ENCODE measurements at places on chromosomes 1 and 21. TPM values are rescaled to one million over a fixed set of nuclear protein-coding genes. Genes with fewer than 3 reads are reported as not detected.

PFDN2 gene
- 39.5 TPM for total RNA-seq

NPHS2 gene
- total RNA-seq, result not detected

NBPF10 gene
- 2.5 TPM for total RNA-seq

APCS gene
- total RNA-seq, result not detected

TFF3 gene
- not detected for total RNA-seq

MAP1LC3C gene
- 0.14 TPM for total RNA-seq
